ENCODE measurements at places on chromosomes 13 and 19.

- no peak for DNase-seq
Observed at GRCh38 chr19:1584500-1585242, 8.0 kb downstream of the MBD3 start.

GRCh38 chr13:73803997-73804396, 330.2 kb downstream of the KLF12 start:
- DNase-seq, result no peak

- no peak for DNase-seq
Observed at GRCh38 chr13:22218797-22219196, 547.9 kb downstream of the FGF9 start.

DNA sequence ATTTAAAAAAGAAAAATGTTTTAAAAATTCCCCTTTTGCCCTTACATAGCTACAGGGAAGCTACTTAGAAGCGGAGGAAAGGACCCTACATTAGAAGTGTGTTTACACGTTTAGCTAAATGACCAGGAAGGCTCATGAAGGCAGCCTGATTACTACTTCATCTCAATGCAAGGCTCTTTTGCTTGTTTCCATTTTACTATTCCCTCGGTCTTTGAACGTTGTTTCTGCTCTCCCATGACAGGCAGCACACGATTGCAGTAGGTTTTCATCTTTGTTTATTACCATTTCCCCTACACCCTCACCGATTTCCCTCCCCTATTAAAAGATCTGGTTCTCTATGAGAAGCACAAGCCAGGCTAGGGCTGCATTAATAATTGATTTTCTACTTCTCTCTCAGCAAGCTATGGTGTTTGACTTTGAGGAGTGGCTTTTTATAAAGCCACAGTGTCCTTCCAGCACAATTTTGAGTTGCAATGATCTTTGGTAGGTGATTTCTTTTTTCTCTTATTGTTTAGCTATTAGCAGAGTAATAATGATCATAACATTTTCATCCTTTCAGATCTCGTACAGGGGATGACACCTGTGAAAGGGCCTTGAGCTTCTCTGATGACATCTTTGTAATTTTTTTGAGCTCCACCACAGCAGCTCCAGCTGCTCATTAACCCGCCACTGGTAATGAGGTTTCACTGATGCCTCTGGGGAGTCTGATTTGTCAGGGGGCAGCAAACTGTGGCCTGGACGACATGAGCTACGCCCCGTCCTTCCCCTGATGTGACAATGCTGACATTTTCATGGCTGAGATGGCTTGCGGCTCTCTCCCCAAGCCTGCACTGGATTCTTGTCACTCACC, 670.3 kb downstream of the UQCRFS1 start:
- DNase-seq, result no peak

- no peak for DNase-seq
Observed at GRCh38 chr13:24680258-24680920, at the start of gene ATP12A. ATP12A (plus strand) TSS chr13:24680408; CDS start chr13:24680744, 336 bp downstream.

DNA sequence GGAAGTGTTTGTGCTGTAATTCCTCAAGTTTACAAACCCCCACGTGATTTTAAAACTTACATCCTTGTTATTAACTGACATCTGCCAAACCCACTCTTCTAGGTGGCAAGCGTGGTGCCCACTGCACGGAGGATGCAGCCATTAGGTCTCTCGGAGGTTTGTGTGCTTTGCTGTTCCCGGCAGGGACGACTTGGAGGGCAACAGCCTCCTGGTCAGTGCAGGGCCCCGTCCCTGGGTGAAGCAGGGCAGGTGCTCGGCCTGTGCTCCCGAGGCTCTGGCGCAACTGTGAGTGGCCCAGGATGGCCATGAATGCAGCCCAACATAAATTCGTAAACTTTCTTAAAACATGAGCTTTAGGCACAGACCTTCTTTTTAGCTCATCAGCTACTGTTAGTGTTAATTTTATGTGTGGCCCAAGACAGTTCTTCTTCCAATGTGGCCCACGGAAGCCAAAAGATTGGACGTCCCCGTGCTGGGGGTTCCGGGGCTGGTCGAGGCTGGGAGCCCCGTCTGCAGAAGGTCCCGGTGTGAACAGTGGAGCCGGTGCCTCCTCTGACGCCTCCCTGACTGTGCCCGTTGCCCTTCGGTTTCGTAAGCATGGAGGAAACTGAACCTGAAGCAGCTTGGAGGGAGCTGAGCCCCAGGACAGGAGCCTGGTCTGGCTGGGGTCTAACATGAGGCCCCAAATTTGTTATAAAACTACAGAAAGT, 11.9 kb downstream of the GAS6 start:
- DNase-seq, result no peak

DNA sequence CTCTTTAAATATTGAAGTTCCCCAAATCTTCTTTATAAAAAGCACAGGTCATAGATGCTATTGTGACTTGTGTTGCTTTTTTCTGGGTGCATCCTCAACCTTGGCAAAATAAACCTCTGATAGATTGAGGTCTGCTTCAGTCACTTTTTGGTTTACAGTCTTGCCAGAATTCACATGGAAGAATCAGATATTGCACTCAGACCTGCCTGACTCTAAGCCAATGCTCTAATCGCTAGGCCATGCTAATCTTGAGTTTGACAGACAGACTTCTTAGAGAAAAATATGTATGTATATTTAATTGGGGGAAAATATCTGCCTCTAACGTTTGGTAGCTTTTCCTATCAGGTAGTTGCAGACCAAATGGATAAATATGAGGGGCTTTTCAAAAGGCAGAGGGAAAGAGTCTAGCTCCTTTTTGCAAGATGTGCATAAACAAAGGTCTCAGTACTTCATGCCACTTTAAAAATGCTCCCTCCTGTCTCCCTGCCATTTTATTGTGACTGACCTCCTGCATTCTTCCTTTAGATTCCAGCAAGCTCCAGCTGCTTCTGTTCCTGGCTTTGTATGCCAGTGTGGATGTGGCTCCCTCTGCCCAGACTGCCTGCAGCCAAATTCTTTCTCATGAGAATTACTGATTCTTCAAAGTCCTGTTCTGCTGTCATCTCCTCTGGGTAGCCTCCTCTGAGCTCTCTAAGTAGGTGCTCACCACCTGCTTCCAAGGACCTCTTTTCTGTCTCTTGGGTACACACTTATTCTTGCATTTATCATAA, 42.4 kb upstream of the RFC3 start:
- DNase-seq, result no peak

DNA sequence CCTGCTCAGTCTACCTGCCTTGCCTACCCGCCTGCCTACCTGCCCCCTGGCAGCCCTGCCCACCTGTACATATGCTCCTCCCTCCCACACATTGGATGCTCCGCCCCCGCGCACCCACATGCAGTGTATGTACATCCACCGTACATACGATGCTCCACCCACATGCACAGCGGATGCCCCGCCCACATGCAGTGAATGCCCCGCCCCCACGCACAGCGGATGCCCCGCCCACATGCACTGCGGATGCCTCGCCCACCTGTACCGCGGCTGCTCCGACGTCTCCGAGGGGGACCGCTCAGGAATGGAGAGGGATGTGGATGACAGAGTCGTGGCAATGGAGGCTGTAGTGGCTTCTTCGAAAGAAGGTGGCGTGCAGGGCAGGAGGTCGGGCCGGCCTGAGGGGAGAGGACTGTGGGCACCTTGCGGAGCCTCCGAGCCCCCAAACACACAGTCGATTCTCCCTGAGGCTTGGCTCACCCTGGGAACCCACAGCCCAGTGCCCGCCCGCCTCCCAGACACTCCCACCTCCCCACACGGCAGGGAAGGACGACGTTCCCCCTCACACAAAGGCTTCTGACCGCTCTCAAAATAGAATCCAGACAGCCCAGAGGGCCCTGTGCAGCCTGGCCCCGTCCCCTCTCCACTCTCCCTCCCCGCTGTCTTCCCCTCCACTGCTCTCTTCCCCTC, 16.5 kb upstream of the CACTIN start:
- DNase-seq, result no peak

GRCh38 chr19:16094360-16095070, 17.2 kb upstream of the RAB8A start:
- DNase-seq, result no peak

DNA sequence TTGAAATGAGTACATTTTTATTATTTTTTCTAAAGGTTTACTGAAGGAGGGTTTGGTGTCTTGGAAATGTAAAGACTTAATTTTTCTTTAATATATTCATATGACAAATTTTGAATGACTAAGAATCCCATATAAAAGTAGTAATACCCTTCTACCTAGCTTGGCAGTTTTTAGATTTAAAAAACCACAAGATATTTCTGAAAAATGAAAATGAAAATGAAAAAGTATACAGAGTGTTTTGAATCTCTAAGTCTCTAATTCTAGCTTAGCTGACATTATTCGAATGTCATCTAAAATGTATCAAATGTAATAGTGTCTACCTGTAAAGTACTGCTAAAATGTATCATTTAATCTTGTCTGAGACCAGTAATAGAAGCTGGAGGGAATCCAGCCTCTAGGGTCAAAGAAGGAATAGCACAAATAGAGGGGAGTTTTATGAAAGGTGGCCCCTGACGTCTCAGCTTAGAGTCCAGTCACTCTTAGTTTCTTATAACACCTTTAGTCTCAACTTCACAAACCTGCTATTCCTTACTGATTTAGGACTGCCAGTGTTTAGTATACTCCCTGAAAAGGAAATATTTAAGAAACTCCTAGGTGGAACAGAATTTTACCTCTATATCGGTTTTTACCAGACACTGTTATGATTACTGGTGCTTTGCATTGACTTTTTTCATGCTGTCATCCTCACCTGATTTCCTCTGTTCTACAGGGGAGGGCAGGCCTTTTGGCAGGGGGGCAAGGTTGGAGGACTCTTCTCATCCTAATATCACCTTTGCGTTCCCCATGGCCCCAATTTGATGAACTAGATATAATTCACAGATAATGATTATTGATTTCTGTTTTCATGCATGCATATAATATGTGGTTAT, 16.2 kb upstream of the MIR17HG start:
- no peak for DNase-seq

DNA sequence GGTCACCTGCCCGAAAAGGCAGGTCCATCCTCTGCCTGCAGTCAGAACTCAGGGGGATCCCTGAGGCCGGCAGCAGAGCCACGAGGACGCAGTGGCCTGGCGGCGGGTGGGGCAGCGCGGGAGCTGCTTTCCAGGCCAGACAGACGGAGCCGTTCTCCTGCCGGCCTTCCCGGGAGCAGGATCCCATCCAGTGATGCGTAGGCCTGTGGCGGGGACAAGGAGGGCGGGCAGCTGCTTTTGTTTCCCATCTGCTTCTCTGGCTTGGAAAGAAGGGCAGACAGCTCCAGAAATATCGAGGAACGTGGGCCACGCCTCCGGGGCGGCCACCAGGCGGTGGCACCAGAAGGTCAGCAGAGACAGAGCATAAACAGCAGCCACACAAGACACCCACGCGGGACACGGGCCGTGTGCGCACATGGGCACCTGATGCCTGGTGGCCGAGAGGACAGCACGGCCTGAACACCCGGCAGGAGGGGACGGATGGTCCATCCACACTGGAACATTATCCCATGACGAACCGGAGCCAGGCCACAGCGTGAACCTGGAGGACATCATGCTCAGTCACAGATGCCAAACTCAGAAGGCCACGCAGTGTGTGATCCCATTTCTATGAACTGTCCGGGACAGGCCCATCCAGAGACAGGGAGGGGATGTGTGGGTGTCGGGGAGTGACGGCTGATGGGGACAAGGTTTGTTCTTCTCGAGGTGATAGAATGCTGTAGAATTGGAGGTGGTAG, 13.9 kb upstream of the MKNK2 start:
- DNase-seq, result no peak

DNA sequence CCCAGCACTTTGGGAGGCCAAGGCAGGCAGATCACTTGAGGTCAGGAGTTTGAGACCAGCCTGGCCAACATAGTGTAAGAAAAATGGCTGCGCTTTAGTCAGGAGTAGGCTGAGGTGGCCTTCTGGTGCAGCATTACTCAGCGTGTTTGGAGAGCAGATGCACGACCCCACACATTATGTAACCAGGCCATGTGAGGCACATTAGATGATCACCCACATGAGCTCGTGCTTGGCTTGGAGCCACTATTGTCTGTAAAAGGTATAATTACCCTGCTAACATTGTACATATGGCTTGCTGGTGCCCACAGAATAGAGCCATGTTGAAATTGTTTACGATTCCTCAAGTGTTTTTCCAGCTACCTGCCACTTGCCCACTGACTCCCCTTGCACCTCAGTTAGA, 24.0 kb upstream of the SCEL start:
- no peak for DNase-seq

GRCh38 chr13:93413972-93414717, 187.5 kb downstream of the GPC6 start:
- no peak for DNase-seq

- no peak for DNase-seq
Observed at GRCh38 chr13:111611651-111612050, 291.2 kb downstream of the TEX29 start.

- no peak for DNase-seq
Observed at GRCh38 chr19:18529782-18530181, 7.9 kb upstream of the ELL start.

DNA sequence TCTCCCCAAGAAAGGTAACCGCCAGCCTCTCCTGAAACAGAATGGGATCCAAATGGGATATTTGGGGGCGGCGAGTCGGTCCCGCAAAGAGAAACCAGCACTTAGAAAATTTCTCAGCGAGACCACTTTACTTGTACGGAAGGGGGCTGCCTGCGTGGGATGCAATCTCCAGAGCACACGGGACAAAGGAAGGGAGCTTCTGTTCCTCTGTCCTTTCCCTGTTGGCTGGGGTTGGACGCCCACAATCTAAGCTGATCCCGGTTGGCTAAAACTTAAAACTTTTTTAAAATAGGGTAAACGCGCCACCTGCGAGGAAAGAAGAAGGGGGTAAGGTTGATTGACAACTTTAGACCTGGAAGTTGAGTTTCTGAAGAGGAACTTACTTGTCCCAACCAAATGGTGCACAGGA, 826 bp upstream of the BSG start:
- DNase-seq, result no peak

DNA sequence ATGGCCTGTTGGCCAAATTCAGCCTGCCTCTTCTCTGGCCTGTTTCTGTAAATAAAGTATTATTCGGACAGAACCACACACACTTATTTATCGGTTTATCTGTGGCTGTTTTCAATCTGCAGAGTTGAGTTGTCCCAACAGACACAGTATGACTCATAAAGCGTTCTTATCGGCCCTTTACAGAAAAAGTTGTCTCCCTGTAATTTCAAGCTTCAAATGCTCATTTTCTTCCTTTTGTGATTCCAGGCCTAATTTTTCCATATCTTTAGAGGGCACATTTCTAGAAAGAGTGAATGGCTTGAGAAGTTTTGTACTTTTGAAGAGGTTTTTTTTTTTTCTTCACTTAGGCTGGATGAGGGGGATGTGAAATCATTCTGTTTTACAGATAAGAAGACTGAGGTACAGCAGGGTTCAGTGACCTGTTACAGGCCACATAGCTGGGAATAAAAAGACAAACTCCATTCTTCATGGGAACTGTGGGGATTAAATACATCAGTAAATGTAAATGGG, 440.9 kb downstream of the TSHZ3 start:
- no peak for DNase-seq

DNA sequence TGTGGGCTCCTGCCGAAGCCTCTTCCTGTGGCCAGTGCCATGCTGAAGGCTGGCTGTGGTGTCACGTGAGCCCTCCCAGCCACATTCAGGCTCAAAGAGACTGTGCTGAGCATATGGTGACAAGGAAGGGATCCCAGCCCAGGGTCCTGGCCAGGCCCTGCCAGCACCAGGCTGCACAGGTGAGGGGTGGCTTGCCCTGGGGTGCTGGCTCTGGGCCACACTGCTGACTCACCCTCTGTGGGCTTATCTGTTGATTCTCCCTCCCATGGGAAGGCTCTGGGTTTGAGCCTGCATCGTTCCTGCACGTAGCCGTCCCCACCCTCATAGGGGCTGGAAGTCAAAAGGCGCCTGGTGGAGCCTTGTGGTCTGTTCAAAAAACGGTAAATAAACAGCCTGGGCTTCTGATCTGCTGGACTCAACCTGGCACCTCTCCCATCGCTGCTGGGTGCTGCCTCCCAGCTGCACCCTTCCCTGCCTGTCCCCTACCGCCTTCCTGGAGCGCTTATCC, 31.1 kb downstream of the DNM2 start:
- DNase-seq, result peak; percentile 52

GRCh38 chr13:46062185-46062584, 9.6 kb upstream of the ZC3H13 start:
- DNase-seq, result no peak

All from SJSA1 (cell line).